ENCODE measurements at places on chromosomes 2 and 18.

GRCh38 chr2:235665661-235666212, 171.9 kb downstream of the AGAP1 start:
- DNase-seq: no peak

DNA sequence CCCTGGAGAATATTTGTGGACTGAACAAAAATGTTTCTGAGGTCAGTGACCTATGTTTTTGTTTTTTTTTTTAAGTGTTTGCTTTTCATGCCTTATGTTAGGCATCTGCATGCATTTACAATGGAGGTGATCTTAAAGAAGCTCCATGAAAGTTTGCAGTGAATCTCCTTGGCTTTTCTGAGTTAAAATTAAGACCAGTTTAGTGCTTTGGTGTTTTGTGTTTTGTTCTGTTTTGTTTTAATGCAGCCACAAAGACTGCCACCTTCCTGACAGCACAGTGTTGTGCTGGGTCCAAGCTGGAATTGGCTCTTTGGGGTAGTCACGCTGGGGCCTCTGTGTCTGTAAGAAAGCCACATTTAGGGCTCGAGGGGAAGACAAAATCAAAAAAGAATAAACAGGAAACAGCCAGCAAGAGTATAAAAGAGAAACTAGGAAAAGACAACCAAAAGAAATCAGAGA, 396.2 kb downstream of the ARHGAP15 start:
- DNase-seq: no peak

DNA sequence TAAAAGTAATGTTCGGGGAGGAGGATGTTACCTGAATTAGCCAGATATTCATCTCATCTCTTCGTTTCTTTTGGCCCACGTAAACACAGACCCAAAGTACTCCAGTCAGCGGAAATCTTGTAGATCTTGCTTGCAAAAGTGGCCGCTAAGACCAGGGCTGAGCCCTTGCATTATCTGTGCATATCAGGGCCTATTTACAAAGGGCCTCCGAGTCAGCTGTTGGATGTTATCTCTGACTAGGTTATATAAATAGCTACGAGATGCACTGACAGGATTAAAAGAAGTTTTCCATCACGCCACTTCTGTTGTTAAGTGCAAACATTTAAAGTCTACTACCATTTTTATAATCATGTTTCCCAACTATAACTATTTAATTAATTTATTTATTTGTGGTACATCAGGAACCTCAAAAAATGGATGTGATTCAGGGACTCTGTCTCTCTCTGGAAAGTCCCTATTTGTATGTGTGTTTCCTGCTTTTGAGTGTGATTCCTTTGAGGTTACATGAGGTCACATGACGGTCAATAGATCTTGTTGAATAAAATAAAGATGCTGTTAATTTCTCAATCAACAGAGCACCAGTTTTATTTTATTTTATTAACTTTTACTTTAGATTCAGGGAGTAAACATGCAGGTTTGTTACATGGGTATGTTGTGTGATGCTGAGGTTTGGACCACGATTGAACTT, 46.8 kb upstream of the MBOAT2 start:
- no peak for DNase-seq

DNA sequence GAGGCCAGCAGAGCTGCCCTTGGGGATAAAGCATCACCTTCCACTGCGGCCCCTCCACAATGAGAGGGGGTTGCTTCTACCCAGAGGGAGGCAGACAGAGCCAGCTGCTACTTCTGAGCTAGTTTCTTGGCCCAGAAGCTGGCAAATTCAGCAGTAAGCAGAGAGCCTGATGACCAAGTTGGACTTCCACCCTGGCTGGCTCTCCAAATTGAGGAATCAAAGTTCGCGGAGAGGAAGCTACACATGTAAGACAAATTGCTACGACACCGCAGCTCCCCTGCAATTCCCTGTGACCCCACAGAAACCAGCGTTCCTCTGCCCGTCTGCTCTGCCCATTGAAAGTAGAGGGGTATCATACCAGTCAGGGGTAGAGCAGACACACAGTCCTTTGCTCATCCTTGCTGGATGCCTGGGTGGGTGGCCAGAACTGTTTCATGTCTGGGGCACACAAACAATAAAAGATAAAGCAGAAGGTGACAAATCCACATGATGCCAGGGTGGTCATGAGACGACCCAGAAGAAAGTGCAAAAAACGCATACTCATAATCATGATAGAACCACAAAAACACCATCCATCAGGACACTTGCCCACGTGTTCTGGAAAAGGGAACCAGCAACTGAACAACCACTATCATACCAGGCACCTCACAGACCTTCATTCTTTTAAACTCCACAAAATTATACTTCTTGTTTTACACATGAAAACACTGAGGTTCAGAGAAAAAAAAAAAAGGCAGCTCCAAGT, 5.4 kb downstream of the TFCP2L1 start:
- no peak for DNase-seq

DNA sequence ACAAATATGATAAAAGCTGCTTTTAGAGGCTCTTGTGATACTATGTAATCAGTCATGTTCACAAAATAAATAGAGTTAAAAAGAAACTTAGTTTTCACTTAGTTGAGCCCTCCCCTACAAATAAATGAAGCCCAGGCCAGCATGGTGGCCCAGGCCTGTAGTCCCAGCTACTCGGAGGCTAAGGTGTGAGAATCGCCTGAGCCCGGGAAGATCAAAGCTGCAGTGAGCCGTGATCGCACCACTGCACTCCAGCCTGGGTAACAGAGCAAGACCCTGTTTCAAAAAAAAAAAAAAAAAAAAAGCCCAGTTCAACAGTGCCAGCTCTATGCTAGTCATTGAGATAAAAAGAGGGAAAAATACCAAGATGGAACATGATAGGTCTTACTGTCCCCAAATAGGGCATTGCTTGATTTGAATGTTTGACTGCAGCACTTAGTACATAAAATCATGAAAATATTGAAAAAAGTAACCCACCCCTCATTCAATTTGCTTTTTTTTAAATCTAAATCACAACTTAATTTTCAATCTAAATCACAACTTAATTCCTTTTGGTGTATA, 1.5 kb downstream of the ASNSD1 start:
- no peak for DNase-seq

GRCh38 chr2:32591669-32592463, 36.0 kb upstream of the TTC27 start:
- DNase-seq: no peak
